CD4-positive, alpha-beta T cell treated with Interleukin-6 for 4 hours (primary cell): ENCODE measurements at places on chromosomes 2 and 18.

DNA sequence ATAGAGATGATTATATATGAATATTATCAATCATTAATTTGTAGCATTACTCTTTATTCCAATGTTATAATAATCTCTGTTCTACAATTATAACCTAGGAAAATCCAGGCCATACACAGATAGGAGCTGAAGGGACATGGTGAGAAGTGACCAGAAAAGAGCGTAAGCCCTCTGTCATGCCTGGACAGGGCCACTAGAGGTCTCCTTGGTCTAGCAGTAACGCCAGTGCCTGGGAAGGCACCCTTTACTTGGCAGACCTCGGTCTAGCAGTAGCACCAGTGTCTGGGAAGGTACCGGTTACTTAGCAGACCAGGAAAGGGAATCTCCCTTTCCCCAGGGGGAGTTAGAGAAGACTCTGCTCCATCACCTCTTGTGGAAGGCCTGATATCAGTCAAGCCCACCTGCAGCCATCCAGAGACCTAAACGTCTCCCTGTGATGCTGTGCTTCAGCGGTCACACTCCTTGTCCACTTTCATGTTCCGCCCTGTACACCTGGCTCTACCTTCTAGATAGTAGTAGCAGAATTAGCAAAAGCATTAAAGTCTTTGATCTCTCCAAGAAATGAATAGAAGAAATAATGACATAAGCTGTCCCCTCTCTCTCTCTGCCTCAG lies 447.5 kb upstream of the FSIP2 start:
- no peak for DNase-seq

DNA sequence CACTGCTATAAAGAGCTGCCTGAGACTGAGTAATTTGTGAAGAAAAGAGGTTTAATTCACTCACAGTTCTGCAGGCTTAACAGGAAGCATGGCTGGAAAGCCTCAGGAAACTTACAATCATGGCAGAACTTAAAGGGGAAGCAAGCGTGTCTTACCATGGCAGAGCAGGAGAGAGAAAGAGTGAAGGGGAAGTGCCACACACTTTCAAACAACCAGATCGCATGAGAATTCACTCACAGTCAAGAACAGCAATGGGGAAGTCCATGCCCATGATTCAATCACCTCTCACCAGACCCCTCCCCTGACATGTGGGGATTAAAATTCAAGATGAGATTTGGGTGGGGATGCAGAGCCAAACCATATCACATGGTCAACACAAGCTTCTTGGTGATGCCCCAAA lies 34.7 kb upstream of the CDK5R2 start:
- no peak for DNase-seq

DNA sequence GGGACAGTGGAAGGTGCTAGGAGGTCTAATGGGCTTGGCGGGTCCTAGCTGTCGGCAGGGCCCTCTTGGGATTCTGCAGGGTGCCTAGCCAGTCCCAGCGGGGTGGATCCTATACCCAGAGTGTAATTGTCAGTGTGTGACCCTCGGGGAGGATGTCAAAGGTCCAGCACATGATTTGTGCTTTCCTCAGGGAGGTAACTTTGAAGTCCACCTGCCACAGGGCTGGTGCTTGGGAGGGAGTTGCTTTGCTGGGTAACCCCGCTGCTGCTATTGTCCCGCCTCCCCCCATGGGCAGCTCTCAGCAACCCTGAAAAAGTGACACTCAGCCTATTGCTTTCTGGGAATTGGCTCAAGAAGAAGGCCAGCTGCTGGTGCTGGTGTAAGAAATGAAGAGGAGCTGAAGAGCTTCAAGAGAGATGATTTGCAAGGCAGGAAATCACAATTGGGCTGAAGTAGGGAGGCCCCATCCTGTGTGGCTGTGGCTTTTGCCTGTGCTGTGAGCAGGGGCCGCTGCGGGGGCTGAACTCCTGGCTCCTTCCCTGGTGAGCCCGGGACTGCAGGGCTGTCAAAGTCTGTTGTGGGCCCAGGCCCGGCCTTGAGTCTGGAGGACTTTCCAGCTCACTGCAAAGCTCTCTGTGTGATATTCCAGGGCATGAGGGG lies 36.4 kb downstream of the EMILIN2 start:
- DNase-seq = peak; percentile 71

- DNase-seq = no peak
These were observed 47.5 kb upstream of the SPATS2L start for GRCh38 chr2:200258881-200259576.
